ENCODE measurements at places on chromosomes 12 and 14.

GRCh38 chr12:67413577-67413976, 144.4 kb downstream of the CAND1 start:
- no peak for DNase-seq

DNA sequence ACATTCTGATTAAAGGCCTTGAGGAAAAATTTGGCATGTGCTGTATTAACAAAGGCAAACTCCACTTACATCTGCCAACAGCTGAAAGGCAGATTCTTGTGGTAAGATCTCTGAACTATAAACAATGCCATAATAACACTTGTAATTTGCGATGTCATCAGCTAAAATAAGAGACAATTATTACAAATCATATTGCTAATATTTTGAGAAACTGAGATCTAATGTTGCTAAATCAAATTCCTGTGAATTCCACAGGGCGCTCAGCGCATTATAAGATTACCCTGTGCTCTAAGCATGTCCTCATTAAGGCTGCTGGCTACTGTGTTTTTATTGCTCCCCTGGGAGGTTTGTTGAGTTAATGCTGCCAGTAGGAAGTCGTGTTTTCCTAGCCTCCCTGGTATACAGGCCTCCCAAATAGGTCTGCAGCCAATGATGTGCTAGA, 244.8 kb downstream of the DACT1 start:
- no peak for DNase-seq

DNA sequence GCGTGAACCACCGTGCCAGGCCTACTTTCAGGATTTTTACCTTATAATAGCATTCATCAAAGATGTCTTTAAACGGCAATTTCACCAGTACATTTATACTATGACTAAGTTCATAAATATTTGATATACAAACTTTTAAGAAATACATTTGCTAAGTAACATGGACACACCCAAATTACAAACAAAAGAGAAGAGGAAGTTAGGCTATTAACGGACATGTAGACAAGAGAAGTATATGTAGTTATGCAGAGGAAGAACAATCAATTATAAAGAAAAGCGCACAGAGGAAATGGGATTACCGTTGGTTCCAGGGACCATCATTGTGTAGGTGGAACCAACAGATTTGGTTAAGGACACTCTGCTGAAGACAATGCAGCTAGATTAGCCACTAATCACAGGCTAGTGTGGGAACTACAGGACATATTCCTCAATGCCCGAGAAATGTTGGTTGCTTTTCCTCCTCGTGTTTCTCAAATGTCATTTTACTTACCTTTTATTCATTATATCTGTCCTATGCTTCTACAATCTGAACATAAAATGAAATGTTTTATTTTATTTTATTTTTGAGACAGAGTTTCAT, 24.0 kb upstream of the PKP2 start:
- no peak for DNase-seq

GRCh38 chr14:94124582-94125377, 4.6 kb downstream of the IFI27L2 start:
- no peak for DNase-seq

- DNase-seq: no peak
Measured at GRCh38 chr14:69876221-69876847, 2.9 kb upstream of the SMOC1 start.

DNA sequence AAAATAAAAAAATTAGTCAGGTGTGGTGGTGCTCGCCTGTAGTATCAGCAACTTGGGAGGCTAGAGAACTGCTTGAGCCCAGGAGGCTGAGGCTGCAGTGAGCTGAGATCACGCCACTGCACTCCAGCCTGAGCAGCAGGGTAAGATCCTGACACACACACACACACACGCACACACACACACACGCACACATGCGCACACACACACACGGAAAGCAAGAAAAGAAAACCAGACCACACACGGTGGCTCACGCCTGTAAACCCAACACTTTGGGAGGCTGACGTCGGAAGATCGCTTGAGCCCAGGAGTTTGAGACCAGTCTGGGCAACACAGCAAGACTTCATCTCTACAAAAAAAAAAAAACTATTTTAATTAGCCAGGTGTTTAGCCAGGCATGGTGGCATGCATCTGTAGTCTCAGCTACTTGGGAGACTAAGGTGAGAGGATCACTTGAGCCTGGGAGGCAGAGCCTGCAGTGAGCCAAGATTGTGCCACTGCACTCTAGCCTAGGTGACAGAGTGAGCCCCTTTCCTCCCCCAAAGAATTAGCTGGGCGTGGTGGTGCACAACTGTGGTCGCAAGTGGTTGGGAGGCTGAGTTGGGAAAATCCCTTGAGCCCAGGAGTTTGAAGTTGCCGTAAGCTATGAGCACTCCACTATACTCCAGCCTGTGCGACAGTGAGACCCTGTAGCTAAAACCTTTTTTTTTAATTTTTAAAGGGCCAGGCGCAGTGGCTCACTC, 44.5 kb downstream of the HECTD1 start:
- DNase-seq: no peak

DNA sequence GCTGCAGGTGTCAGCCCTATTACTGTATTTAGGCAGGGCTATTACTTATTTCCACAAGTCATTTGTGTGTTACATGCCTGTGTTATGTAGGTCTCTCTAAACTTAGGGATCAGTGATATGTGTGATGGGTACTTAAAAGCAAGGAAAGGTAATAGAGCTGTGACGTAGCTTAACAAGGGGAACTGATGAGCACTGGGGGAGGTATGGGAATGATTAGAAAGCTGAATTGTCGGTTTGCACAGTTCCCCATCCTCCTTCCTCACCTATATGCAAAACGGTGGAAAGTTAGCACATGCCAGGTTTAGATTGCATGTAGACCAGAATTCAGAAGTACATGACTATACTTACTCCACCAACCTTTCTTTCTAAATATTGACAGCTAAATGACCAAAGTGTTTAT, 494.3 kb upstream of the GARIN6 start:
- no peak for DNase-seq

GRCh38 chr12:120264904-120265472, 542 bp downstream of the PXN start:
- DNase-seq: no peak

- DNase-seq: no peak
Measured at GRCh38 chr12:103318566-103318965, 177.2 kb downstream of the C12orf42 start.

- DNase-seq: no peak
Measured at GRCh38 chr12:4089956-4090355, 183.6 kb upstream of the CCND2 start.

- no peak for DNase-seq
Measured at GRCh38 chr14:89856871-89857345, 97.6 kb downstream of the EFCAB11 start.

DNA sequence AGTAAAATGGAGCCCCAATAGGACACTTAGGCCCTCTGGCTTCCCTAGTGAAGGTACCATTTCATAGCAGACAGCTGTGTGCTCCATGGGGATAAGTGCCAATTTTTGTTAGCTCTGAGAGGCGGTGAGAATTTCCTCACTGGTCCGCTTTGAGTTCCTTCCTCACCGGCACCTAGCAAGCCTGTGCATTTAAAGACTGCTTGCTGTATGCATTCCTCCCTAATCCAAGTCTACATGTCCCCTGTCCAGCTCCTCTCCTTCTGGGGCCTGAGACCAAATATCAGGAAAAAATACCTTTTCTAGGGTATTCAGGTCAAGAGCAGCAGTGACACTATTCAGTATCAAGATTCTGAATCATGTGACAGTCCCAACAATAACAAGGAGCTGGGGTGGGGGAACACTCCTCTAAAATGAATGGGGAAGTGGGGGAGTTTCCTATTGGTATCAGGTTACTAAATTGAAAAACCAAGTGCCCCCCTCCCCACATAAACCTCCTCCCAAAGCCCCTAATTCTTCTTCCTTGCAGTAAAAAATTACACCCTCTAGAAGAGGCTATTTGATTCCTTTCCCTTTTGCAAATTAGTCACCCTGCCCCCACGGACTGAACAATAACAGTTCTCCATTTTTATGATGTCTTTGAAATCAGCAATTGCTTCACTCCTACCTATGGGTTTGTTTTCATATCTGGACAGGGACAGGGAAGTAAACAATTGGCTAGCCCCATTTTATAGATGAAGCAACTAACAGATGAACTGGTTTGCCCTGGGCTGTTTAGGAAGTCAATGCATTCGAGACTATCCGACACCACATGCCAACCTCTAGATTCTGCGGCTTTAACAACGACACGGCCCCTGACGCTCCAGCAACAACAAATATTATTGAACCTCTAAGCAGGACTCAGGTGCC, 28.9 kb downstream of the BCL11B start:
- no peak for DNase-seq

- DNase-seq: no peak
Measured at GRCh38 chr12:112597986-112598385, 179.2 kb downstream of the PTPN11 start.

DNA sequence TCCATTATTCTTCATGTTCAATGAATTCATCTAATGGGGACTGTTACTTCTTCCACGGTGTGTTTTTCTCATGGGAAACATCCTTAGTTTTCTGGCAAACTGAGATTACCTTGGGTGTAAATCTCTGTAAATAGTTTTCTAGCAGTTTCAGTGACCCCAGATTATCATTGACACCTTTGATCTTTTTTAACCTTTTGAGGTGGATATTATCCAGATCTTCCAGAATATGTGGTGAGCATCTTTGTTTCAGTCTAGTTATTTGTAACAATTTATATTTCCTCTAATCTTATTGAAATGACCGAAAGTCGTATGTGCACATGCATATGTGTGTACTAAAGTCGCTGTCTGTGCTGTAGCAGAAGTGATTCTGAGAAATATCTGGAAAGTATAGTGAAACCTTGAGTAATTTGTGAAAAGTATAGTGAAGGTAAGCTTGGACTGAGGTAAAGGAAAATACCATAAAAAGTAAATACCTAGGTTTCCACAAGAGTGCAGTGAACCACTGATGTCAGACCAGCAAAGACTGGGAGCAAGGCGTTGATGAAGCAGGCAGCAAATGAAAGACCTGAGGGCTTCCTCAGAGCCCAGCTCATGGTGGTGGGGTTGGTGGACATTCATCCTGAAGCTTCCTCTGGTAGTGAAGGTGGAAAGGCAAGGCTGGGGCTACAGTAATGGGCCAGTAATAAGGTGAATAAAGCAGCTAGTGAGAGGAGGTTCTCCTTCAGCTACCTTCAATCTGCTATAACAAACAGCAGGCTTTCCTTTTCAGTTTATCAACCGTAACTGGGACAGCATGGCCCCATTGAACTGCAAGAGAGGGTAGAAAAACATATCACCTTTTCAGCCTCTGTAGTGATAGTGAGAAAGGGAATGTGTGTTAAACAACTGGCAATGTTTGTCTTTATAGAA, 480.2 kb upstream of the FBXO33 start:
- DNase-seq: no peak

DNA sequence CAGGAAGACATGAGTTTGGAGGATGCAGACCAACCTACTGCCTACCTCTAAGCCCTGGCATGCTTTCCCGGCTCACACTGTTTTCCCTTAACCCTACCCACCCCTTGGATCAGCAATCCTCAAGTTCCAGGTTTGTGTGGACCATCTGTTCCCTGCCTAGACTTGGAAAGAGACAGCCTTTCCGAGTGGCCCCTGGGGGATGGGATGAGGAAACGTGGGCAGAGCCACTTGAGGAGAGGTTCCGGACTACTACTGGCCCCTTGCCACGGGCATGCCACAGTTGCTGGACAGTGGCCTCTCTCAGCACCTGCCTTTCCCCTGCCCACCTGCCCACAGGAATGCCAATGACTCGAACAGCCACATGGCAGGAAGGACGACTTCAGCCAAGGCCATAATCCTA, 135.9 kb downstream of the SLC15A4 start:
- DNase-seq: no peak

DNA sequence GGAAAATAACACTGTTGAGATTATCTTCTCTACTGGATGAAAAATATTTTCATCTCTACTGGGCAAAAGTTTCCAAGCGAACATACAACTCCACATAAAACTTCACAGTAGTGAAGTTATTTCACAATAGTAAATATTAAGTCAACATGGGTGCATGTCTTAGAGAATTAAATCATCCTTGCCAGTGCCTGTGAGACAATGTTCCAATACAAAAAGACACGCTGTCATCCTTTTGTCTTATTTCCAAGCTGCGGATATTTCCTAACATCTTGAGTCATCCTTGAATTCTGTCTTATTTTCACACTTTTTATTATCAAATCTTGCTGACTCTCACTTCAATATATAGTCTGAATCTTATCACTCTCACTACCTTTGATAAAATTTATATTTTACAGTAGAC, 142.9 kb upstream of the KITLG start:
- no peak for DNase-seq

DNA sequence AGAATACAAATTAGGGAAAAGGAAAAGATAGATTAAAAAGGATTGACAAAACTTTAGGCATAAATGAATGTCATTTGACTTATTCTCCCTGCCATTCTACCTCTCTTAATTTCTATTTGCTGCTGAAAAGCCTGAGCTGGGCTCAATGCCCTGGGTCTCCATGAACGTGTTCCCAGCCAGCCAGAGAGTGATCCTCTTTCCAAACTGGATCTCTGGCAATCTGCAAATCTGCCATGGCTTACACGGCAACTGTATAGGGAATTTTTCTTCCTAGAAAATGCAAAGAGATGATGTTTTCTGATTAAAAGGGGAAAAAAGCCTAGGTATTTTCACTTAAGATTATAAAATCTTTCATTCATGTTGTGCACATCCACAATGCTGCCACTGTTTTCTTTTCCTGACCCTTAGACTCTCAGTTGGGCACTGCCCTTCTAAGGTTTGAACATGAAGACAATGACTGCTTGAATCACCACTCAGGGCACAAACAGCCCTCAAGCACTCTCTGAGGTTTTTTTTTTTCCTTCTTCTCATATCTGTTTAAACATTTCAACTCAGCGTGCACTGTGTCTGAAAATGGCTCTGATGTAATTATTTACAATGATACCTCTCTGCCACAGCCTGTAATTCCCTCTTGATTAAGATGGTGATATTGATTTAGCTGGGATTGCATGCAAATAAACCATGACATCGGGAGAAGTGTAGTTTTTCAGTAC, 60.3 kb downstream of the DACT1 start:
- DNase-seq: no peak

DNA sequence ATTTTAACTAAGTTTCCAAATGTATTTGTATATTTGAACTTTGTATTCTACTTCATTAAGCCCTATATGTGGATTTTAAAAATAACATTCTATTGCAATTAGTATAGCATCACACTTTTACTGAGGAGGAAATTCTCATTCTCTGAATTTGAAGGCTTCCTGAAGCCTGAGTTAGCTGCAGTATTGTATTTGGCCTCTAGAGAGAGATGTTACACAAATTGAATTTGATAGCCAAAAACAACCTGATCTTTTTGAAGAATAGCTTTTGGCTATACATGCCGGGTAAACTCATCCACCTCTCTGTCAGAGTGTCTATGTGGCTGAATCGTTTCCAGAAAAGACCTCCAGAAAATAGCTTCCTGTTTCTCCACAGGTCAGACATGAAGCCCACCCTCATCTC, 316.5 kb upstream of the OR4E1 start:
- no peak for DNase-seq

GRCh38 chr14:85617791-85618190, 87.8 kb downstream of the FLRT2 start:
- DNase-seq: no peak

GRCh38 chr12:40106202-40106533, 287 bp upstream of the SLC2A13 start:
- DNase-seq: peak; percentile 78
